ENCODE measurements at places on chromosomes 5 and 9. TPM values are rescaled to one million over a fixed set of nuclear protein-coding genes. Genes with fewer than 3 reads are reported as not detected.

- H3K27me3 ChIP-seq, result no peaks in the 10 kb centered on the region
- H3K4me1 ChIP-seq, result no peaks in the 10 kb centered on the region
- no peak for DNase-seq
- no peak overlapping the region for H3K4me3 ChIP-seq
Observed at GRCh38 chr5:22779499-22779898, 73.6 kb downstream of the CDH12 start.

DNA sequence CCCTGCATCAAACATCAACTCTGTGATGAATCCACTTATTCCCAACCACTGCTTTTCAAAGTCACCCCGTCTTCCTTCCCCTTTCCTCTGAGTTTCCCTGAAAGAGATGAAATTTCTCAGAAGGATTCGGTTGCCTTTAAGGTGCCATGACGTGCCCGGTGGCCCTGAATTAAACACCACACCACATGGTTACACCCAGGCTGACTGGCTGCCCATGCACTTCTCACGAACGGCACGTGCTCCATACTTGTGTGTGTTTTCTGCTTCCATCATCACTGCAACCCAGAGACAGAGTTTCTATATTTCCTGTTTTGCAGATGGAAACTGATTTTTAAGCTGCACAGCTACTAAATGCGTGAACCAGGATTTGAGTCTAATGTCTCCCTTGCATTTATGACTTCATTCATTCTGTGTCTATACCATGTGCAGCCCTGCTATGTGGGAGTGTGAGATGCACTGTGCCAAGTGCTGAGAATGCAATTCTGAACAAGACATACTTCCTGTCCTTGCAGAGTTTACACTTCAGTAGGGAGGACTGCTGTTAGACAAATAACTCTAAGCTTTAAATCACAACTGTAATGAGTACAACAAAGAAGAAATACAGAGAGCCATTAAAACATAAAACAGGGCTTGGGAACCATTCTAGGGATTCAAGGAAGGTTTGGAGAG, 162.9 kb downstream of the NXNL2 start:
- no peaks in the 10 kb centered on the region for H3K36me3 ChIP-seq
- H3K4me1 ChIP-seq, result no peaks in the 10 kb centered on the region
- H3K27me3 ChIP-seq, result no peaks in the 10 kb centered on the region
- no peak overlapping the region for H3K27ac ChIP-seq
- no peak overlapping the region for H3K4me3 ChIP-seq

- H3K4me3 ChIP-seq, result peak within 1 kb of the TSS; percentile 53
- H3K27ac ChIP-seq, result no peak within 1 kb of the TSS
- peaks cover 17% of the 10 kb centered on the region for H3K4me1 ChIP-seq
- peaks cover 81% of the 10 kb centered on the region for H3K27me3 ChIP-seq
Observed at GRCh38 chr9:23826120-23826629, at the start of gene ELAVL2. TSS of gene ELAVL2 (minus strand) at chr9:23826240. CDS start at chr9:23762234, 64,006 bp downstream.

DNA sequence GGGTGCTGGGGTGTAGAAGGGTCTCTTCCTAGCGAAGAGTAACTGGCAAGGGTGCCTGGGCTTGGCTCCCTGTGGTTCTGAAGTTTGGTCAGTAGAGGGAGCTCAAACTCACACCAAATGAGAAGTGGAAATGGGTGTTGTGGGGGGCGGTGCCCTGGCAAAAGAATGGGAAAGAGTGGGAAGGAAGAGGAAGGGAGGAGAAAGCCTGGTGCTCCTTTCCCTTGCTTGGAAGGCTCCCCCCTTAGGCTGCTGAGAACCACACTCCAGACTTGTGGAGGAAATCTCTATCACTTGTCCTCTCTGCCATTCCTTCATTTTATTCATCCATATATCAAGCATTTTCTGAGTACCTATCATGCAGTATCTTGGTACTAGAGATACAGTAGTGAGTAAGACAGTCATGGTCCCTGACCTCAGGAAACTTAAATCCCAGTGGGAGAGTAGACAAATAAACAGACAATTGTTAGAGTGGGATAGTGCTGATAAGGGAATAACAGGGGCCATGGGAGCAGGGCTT, 13.0 kb downstream of the SLC4A9 start:
- no peak overlapping the region for H3K4me3 ChIP-seq
- no peaks in the 10 kb centered on the region for H3K36me3 ChIP-seq
- H3K4me1 ChIP-seq, result no peaks in the 10 kb centered on the region
- H3K27me3 ChIP-seq, result no peaks in the 10 kb centered on the region

The NRARP gene
- total RNA-seq, result 5.3 TPM

The DPM2 gene
- 22.4 TPM for total RNA-seq
